ENCODE measurements at places on chromosomes 1 and 21. TPM values are rescaled to one million over a fixed set of nuclear protein-coding genes. Genes with fewer than 3 reads are reported as not detected.

GRCh38 chr1:85818371-85818770 is 110.1 kb upstream of the ZNHIT6 start:
- no peak for DNase-seq

DNA sequence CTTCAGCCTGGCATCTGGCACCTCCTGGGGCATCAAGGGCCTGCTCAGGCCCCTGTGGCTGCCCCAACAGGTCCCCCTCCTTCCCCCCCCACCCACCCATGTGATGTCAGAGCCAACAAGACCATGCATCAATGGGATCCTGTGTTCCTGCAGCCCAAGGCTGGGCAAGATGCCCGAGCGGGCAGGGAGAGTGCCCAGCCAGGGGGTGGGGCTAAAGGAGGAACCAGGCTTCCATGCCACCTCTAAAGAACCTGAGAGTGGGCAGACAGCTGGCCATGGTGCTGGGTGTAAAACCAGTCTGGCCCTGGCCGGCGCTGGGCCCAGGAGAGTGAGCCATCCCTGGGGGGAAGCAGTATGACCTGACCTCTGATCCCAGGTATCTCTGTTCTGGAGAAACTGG is 7.6 kb downstream of the COL16A1 start:
- DNase-seq: no peak

GRCh38 chr1:15797614-15798390 is 9.6 kb downstream of the UQCRHL start:
- no peak for DNase-seq

GRCh38 chr1:159830722-159831121 is 4.0 kb downstream of the SLAMF8 start:
- no peak for DNase-seq

- no peak for DNase-seq
These were observed 6.0 kb upstream of the KCNA2 start for GRCh38 chr1:110612060-110612745.

GRCh38 chr1:7223334-7224080 is 438.3 kb downstream of the CAMTA1 start:
- no peak for DNase-seq

DNA sequence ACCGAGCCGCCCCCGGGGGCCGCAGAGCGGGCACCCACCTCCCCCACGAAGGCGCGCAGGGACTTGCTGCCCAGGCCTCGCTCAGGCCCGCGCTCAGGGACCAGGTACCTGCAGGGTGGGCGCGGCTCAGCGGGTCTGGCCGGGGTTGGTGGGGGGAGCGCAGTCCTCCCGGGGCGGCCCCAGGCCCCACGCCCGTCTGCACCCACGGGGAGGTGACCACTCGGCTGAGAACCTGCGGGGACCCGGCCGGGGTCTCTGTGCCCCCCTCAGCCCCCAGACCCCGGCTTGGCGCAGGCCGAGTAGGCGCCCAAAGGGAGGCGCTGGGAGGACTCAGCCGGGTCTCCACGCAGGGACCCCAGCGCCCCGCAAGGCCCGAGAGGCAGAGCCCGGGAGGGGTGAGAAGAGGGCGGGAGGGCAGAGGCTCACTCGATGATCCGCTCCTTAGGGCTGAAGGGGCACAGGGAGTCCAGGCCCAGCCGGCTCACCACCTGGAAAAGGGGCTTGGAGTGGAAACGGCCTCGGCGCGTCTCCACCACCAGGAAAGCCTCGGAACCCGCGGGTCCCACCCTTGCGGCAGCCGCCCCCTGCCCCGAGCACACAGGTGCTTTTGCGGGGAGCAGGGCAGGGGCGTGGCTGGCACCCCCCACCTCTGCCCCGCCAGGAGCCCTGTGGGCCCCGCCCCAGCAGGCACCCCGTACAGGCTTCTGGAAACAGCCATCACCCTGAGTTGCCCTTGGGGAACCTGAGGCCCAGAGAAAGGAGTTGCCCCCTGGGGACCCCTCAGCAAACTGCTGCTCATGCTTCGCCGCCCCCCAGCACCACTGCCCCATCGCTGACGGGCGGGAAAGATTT is 9.3 kb downstream of the FTCD start:
- no peak for DNase-seq

- peak; percentile 60 for DNase-seq
These were observed 58.0 kb downstream of the PGM1 start for GRCh38 chr1:63651161-63651701.

- DNase-seq: peak; percentile 50
These were observed 100.2 kb downstream of the DPYD start for GRCh38 chr1:97820470-97821188.

DNA sequence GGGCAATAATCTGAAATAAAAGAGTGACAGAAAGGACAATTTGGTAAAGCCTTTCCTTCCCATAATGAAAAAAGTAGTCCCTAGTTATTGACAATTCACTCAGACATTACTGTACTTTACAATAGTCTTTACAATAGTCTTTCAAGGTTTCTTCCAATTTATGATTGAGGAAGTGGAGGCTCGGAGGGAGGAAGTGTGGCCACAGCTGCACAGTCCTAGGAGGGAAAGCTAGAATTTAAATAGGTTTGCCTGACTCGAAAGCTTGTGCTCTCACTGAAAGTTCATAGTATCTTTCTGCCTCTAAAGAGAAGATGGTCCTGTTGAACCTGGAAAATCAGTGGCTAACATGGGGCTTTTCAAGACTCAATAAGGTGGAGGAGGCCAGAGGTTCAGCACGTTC is 203.2 kb downstream of the SDCCAG8 start:
- DNase-seq: no peak

GRCh38 chr1:21307663-21308305 is 17.5 kb upstream of the ECE1 start:
- DNase-seq: no peak

- DNase-seq: no peak
These were observed 17.2 kb downstream of the DSCAM start for GRCh38 chr21:40829791-40830190.

GRCh38 chr1:26785611-26786436 is 1.9 kb upstream of the PIGV start:
- DNase-seq: peak; percentile 65

DNA sequence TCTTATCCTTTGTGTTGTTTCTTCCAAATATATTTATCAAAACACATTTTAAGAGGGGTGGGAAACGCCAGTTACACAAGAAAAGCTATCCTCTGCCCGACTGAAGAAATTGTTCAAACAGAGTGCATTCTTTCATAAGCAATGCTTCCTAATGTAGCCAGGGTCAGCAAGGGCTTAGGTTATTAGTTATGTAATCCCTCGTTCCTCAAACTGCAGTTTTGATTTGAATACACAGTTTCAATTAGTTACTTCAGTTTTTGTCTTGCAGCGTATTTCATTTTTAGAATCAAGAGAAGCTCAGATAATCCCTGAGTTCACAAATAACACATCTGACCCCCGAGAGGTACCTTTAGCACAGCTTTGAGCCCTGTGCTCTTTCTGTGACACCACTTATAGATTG is 141.7 kb upstream of the NRIP1 start:
- DNase-seq: no peak

The VCAM1 gene
- polyA plus RNA-seq: 19.6 TPM

The SDHB gene
- polyA plus RNA-seq: 110 TPM

The TMEM269 gene
- polyA plus RNA-seq: 0.78 TPM

The TRIM46 gene
- polyA plus RNA-seq: 0.27 TPM

The OR2L8 gene
- not detected for polyA plus RNA-seq

The LCE6A gene
- polyA plus RNA-seq: not detected

The NTMT2 gene
- polyA plus RNA-seq: not detected

The GUCA2B gene
- not detected for polyA plus RNA-seq

Data from muscle of back (tissue), 13 donors.